ENCODE measurements at places on chromosomes 12 and 14. TPM values are rescaled to one million over a fixed set of nuclear protein-coding genes. Genes with fewer than 3 reads are reported as not detected.

Gene ASB2
- 0.23 TPM for total RNA-seq

Gene PRICKLE1
- 11.5 TPM for total RNA-seq

Gene ADCY4
- total RNA-seq = 16.7 TPM

Gene DCN
- total RNA-seq = 961 TPM

Gene TAMALIN
- 11.7 TPM for total RNA-seq

Gene MYH7
- total RNA-seq = not detected

Gene ARHGAP9
- 0.30 TPM for total RNA-seq

Gene PZP
- total RNA-seq = not detected

Gene KRT2
- total RNA-seq = not detected

Gene REM2
- total RNA-seq = 0.08 TPM

Gene LRCOL1
- total RNA-seq = not detected

Gene DBX2
- total RNA-seq = not detected

Gene TTC9
- total RNA-seq = 0.23 TPM

Gene KCNA5
- total RNA-seq = not detected

Gene SYT10
- total RNA-seq = not detected

Gene PUS7L
- 11.3 TPM for total RNA-seq

Gene B4GALNT3
- 0.23 TPM for total RNA-seq

Gene CRY1
- total RNA-seq = 13.2 TPM

Gene TAS2R13
- total RNA-seq = 0.70 TPM

Gene ZNF268
- total RNA-seq = 26.2 TPM

Gene HOXC9
- not detected for total RNA-seq

Gene NTS
- total RNA-seq = not detected

Gene SNRPF
- 22.2 TPM for total RNA-seq

Gene NRXN3
- total RNA-seq = 5.1 TPM

Gene SYNE3
- 19.2 TPM for total RNA-seq

Gene MTRFR
- 12.1 TPM for total RNA-seq

Gene SLC38A4
- total RNA-seq = 0.35 TPM

Gene TCL1B
- total RNA-seq = not detected

Gene ANKS1B
- total RNA-seq = 0.94 TPM

Gene APOF
- total RNA-seq = not detected

Gene OTX2
- total RNA-seq = not detected

Gene KRT79
- total RNA-seq = not detected

Gene PRIMA1
- not detected for total RNA-seq

Gene TAPBPL
- total RNA-seq = 15.4 TPM

Gene ENDOU
- total RNA-seq = 0.15 TPM

Gene GNB3
- 1.7 TPM for total RNA-seq

Gene LRP1
- 245 TPM for total RNA-seq

Gene KRT80
- not detected for total RNA-seq

Gene RFLNA
- total RNA-seq = 6.8 TPM

Gene TMCC3
- total RNA-seq = under 0.01 TPM

Gene RFX4
- not detected for total RNA-seq

Gene DHRS4L2
- total RNA-seq = 8.5 TPM

Gene ITPK1
- 19.9 TPM for total RNA-seq

Gene IQSEC3
- not detected for total RNA-seq

Data from smooth muscle cell of the coronary artery (primary cell).